SJSA1 (cell line): ENCODE measurements at places on chromosomes 3 and 15.

- peak; percentile 63 for DNase-seq
These were observed 1.8 kb downstream of the ANP32A start for GRCh38 chr15:68818769-68819494.

DNA sequence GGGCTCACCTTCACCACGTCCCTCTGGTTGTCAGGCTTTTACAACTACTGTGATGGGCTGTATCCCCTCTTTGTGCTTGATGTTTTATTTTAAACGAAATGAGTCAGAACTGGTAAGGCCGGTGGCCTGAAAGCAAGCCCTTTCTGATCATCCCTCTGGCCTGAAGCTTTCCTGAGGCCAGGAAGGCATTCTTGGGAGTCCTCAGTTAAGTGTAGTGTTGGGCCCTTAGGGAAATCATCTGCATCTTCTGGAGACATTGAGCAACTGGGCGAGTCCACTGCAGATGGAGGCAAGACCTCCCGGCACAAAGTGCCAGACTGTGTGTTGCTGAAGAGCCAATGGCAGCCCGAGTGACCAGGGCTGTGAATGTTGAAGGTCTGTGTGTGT is 33.0 kb upstream of the AMOTL2 start:
- DNase-seq, result no peak

GRCh38 chr15:31219221-31219620 is 107.4 kb upstream of the KLF13 start:
- no peak for DNase-seq

- DNase-seq, result no peak
These were observed 34.6 kb upstream of the CDIN1 start for GRCh38 chr15:36544518-36545466.

DNA sequence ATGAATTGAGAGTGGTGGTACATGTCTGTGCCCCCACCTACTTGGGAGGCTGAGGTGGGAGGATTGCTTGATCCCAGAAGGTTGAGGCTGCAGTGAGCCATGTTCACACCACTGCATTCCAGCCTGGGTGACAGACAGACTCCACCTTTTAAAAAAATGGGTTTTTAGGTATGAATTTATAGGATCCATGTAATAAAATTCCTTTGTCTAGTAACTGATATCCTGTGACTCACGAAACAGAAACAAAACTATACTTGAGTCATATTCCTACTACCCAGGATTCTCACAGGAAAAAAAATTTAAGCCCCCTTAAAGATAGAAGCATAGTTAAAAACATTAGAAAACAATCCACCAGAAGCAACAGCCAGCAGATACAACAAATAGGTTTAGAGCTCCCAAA is 10.0 kb upstream of the CRTC3 start:
- DNase-seq, result no peak

- no peak for DNase-seq
These were observed 9.1 kb downstream of the FES start for GRCh38 chr15:90893175-90894090.

- no peak for DNase-seq
These were observed 141.4 kb downstream of the TBL1XR1 start for GRCh38 chr3:177055605-177056571.

- no peak for DNase-seq
These were observed 357.8 kb upstream of the TBL1XR1 start for GRCh38 chr3:177554895-177555759.

- no peak for DNase-seq
These were observed 74.0 kb upstream of the MANF start for GRCh38 chr3:51311055-51311454.

DNA sequence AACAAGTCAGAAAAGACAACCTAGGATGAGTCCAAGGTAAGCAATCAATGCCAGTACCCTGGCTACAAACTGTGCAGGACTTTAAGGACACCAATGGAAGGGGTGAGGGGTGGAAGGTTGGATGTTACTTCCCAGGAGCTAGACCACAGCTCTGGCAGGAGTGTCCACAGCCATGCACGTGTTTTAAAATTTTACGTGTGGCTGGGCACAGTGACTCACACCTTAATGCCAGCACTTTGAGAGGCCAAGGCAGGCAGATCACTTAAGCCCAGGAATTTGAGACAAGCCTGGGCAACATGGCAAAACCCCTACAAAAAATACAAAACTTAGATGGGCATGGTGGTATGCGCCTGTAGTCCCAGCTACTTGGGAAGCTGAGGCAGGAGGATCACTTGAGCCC is 14.7 kb upstream of the HDC start:
- no peak for DNase-seq

GRCh38 chr3:55719508-55719907 is 232.4 kb upstream of the WNT5A start:
- no peak for DNase-seq

DNA sequence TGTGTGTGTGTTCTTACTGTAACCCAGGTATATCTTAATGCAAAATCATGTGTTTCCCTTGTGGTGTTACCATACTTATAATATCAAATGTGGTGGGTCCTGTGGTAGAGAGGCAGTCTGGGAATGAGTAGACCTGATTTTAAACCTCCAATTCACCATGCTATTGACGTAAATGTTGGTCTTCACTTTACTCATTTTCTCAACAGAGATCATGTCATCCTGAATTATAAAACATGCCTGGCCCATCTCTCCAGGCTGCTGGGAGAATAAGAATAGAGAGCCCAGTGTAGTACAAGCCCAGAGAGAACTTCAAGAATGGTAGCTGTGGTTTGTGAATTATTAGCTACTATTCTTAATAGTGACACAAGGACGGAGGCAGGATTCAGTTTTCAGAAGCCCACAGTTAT is 88.1 kb downstream of the MBNL1 start:
- DNase-seq, result no peak

- peak; percentile 38 for DNase-seq
These were observed 33.3 kb upstream of the PAQR5 start for GRCh38 chr15:69265347-69265955.

DNA sequence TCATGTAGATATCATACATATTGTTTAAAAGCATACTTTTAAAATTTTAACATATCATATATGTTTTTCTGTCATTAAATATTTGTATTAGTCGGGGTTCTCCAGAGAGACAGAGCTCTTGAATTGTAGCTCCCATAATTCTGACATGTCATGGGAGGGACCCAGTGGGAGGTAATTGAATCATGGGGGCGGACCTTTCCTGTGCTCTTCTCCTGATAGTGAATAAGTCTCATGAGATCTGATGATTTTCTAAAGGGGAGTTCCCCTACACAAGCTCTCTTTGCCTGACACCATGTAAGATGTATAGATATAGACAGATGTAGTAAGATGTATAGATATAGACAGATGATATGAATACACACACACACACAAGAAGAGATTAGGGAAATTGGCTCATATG is 161.2 kb upstream of the ABI3BP start:
- DNase-seq, result no peak

DNA sequence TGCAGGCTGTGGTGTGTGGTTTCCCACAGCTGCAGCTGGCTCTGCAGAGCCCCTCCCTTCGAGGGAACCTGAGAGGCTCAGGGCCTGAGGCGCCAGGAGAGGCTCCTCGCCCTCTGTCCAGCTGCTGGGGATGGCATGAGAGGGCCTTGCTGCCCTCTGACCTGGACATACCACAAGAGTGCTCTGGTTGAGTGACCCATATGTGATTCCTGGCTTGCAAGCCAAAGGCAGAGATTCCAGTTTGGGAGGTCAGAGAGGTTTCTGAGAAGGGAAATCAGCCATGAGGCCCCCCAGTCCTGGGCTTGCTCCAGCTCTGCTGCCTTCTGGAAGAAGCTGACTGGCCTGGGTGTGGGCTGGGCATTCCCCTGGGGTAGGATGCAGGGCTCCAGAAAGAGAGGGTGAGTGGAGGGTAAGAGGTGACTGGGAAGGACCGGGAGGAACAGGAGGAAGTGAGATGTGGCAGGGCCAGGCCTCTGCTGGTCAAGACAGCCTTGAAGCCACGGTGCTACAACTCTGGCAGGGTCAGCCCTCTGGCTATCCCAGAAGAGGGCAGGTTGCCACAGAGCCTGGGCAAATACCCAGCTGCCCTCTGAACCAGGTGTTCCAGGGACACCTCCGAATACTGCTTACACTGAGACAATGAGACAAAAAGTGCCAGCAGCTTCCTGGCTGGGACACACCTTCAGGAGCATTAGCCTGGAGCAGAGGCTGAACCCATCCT is 16.0 kb upstream of the SRP14 start:
- no peak for DNase-seq

- DNase-seq, result peak; percentile 41
These were observed 275.9 kb downstream of the ZIC4 start for GRCh38 chr3:147130461-147130860.

DNA sequence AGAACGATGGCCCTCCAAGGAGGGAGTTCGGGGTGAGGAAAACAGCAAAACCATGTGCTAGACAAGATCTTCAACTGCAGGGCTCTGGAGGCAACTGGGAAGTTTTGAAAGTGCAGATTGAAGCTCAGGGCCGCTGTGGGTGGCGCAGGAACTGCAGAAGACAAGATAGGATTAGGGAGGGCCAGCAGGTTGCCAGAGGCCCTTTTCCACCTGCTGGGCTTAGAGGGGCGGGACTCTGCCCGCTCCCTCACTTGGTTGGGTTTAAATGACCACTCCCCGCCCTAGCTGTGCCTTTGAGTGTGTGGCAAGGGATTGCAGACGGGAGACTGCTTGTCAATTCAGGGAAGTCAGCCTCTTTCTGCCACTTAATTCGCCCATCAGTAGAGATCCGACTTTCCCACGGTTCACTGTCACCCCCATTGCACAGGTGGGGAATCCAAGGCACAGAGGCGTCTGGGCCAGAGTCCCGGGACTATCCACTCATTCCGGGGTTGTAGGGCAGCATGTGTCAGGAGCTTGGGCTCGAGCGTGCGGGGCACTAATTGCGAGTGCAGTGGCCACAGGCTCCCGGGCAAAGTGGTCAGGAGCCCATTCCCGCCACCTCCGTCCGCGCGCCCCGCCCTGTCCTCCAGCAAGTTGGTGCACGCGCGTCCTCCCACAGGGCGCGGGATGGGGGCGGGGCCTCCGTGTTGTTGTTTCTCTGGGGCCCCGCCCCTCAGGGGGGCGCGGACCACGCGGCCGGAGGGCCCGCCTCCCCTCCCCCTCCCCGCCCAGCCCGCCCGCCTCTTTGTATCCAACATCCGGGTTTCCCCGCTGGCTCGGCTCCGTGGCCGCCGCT is at the start of gene ACVR2B:
TSS of gene ACVR2B (plus strand) at position 816 of the 838 bp plus-strand sequence. CDS start 433 bp downstream, outside the sequence.
- DNase-seq, result peak; percentile 80

DNA sequence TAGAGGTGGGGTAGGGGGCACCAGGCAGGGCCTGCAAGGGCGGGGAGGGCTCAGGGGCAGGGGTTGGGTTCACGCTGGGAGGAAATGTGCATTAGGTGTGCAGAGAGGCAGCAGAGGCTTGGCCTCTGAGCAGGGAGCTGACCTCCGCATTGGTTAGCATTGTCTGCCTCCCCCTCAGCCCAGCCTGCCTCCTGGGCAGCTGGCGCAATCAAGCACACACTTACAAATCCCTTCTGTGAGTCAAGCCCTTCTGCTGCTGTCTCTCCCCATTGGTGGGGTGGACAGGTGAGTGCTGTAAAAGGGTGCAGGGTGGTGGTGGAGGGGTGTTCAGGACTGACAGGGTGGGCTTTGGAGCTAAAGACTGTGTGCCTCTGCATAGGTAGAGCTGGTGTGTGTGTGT is 9.3 kb downstream of the LOXL1 start:
- DNase-seq, result no peak

DNA sequence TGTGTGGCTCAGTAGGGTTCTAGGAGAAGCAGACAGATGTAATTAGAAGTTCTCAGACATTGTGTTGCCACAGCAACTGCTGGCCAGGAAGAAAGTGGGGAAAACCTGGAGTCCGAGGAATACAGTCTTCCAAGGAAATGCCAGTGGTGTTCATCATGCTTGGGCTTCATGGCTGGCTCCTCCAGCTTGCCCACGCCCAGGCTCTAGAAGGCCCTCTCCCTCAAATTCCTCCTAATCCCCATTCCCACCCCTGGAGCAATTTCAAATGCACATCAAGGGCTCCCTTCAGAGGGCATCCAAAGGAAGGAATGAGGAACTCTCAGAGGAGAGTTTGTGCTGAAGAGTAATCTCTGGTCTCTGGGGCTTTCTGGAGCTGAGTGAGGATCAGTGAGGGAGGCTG is 21.9 kb downstream of the FSTL1 start:
- DNase-seq, result no peak

DNA sequence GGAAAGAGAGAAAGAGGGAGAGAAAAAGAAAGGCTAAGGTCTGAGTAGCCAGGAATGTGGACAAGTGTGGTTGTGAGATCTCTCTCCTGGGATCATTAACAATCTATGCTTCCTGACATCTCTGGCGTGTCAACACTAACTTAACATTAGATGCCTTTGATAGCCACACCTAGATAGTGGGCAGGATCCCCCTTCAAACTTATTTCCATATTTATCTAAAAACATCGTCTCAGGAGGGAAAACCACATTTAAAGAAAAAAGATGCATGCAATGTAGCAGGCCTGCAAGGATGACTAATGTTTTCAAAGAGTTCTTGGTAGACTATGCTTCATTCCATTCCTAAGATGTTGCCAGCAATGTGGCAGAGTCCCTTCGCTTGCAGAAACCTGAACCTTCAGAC is 80.9 kb downstream of the MLH1 start:
- DNase-seq, result peak; percentile 65

GRCh38 chr3:115194476-115194875 is 47.4 kb upstream of the ZBTB20 start:
- DNase-seq, result no peak

DNA sequence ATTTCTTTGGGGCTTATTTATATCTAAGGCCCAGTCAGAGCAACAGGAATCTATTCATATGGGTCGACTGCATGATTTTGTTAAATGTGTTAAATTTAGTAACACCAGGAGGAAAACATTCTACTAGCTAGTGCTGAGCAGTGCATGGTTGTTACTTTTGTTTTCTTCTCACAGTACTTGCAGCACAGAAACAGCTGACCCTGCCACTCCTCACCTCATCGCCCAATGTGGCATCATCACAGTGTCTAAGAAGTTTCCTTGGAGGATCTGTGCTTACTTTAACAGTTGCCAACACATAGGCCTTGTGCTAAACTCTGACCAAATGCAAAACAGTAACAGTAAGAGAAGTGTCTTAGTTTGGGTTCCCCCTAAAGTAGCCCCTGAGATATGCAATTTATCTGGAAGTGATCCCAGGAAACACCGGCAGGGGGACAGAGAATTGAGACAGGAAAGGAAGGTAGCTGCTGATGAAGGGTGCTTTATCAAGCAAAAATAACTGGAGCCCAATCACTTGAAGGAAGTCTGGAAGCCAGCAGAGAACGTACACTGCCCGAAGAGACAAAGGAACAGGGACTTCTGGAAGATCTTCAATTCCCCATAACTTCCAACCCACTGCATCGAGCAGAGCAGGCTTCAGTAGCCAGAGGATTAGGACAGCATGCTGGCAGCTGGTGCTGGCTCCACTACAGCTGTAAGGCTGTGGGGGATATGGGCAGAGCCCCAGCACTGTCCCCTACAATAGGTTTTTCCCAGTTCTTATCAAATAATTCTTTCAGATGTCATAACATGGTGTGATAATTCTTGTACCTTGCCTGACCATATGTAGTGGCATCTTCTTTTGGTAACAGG is 36.0 kb upstream of the ULK4 start:
- no peak for DNase-seq

GRCh38 chr3:63414607-63415006 is 136.5 kb downstream of the SYNPR start:
- DNase-seq, result no peak

DNA sequence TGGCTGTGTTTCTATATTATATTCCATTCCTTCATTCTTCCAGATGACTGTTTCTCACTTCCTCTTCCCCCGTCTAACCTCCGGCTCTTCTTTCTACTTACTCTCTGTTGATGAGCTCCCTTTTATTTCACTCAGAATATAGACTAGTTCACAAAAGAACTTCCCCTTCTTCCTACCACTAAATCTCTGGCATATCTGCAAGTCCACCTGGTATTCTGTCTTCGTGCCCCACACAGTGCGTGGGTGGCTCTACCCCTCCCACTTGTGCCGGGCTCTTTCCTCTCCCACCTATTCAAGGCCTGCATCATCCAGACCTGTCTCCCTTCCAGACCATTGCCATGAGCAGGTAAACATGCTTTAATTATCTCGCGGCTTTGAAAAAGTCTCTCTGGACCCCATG is 73.0 kb downstream of the SCN10A start:
- DNase-seq, result no peak
